Glutamatergic neuron (in vitro differentiated cells): ENCODE measurements at places on chromosomes 1 and 21. TPM values are rescaled to one million over a fixed set of nuclear protein-coding genes. Genes with fewer than 3 reads are reported as not detected.

Gene LCE3D
- total RNA-seq: not detected

Gene PGLYRP4
- not detected for total RNA-seq

Gene BSND
- total RNA-seq: not detected

Gene RNF223
- total RNA-seq: not detected

Gene BCAN
- total RNA-seq: 10.3 TPM

Gene PLD5
- 0.96 TPM for total RNA-seq

Gene GUK1
- 128 TPM for total RNA-seq

DNA sequence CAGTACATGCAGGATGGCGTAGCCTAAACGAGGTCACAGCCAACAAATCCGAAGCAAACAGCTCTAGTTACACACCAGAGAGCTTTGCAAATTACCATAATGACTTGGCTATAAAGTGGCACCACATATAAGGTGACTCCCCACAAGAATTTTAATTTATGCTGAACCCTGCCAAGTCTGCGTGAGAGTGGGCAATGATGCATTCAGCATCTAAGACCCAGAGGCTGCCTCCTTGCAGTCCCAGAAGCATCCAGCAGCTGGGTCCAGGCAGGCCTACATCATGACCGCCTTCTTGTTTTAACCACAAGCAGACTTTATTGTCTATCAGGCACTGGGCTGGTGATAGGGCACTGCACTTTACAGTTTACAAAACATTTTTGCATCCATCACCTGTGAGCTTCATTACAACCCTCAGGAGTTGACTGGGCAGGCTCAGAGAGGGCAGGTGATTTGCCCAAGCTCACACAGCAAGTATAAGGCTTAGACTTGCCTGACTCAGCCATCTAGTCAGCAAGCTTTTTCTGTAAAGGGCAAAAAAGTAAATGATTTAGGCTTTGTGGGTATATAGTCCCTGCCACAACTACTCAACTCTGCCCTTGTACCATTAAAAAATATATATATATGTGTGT is 134.6 kb downstream of the GLIS1 start:
- DNase-seq: no peak

DNA sequence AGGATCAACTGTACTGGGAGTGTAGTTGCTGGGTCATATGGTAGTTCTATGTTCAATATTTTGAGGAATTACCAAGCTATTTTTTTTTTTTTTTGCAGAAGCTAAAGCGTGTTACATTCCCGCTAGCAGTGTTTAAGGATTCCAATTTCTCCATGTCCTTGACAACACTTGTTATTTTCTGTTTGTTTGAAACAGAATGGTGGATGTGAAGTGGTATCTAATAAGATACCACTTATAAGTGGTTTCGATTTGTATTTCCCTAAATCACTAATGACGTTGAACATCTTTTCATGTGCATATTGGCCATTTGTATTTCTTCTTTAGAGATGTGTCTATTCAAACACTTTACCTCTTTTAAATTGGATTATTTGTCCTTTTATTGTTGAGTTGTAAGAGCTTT is 112.2 kb downstream of the DISP1 start:
- DNase-seq: no peak

GRCh38 chr21:43771199-43771675 is 4.9 kb downstream of the CSTB start:
- DNase-seq: no peak

DNA sequence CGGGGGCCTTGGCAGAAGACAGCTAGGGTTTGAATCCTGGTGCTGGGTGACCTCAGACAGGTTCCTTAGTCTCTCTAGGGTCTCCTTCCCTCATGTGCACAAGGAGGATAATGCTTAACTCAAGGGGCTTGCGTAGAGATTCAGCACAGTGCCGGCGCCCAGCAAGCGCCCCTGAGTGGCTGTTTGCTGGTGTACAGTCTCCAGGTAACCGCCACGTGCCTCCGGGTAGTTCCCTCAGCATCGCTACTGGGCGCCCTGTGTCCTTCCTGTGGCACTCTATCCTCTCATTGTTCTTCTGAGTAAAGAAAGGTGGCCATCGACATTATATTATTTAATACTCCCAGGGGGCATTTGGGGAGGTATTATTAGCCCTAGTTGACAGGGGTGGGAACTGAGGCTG is 80.9 kb downstream of the NENF start:
- DNase-seq: no peak

DNA sequence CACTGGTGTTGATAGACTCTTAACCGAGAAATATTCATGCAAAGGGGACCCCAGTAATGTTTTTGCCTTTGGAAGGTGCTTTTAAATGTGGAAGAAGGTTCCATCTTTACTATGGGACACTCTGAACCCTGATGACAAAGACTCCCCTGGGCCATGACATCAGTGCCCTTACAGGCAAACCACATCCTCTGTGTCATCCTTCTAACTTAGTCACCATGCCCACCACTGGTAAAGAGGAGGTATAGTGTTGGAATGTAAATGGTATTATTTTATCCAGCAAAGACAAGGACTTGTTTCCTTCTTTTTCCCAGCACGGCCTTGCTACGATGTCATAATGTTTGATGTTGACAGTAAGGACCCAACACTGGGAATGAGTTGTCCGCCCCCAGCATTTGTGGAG is 12.6 kb downstream of the METTL13 start:
- no peak for DNase-seq

DNA sequence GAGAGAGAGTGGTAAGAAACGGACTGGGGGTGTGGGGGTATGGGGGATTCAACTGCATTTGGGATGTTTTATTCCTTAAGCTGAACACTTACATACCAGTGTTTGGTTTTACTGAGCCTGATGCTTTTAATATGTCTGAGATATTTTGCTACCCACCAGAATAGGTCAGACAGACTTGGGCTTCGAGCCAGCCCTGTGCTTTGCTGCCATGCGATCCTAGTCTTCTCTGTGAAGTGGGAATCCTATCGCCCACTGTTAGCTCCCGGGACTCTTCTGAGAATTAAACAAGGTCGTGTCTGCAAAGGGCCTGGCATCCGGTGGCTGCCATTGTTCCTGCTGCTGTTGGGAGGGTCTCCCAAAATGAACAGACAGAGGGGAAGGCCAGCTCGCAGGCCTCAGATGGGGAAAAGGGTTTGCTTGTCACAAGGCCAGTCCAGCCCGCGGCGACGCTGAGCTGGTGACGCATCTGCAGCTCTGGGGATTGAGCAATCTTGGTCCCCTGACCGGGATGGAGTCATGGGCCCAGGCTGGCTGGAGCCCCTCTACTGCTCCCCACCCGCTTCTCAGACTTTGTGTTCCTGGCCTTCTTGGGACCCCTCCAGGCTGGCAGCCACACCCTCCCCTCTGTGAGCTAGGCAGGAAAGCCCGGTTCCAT is 26.9 kb upstream of the ECE1 start:
- DNase-seq: no peak

DNA sequence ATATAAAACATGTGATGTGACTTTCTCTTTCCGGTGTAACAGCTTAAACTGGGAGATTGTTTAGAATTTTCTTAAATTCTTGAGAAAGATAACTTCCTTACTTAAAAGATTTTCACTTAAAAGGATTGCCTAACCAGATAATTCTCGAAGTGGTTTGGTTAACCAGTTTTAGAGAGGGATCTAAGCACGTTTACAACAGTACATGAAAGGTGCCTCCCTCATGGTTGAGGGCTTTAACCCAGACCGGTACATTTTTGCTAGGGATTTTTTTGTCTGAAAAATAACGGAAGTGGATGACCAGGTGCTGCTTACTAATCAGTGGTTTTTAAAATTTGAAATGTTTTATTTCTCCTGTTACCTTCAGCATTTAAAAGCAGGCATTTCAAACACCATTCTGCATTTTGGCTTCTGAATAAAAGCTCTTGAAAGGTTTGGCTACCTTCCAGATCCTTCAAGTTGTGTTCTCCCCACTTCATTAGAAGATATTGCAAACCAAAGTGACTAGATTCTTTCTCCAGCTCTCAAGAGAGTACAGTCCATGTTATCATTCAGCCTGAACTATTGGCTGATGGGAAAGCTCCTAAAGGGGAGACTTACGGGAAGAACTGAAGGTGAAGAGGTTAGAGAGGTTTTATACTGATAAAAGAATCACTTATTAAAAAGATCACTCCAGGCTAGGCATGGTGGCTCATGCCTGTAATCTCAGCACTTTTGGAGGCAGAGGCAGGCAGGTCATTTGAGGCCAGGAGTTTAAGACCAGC is 12.8 kb downstream of the S100PBP start:
- no peak for DNase-seq
